ENCODE measurements at places on chromosomes 5 and 9.

- peak; percentile 73 for DNase-seq
Measured at GRCh38 chr5:172005708-172006320, 624 bp downstream of the FBXW11 start.

DNA sequence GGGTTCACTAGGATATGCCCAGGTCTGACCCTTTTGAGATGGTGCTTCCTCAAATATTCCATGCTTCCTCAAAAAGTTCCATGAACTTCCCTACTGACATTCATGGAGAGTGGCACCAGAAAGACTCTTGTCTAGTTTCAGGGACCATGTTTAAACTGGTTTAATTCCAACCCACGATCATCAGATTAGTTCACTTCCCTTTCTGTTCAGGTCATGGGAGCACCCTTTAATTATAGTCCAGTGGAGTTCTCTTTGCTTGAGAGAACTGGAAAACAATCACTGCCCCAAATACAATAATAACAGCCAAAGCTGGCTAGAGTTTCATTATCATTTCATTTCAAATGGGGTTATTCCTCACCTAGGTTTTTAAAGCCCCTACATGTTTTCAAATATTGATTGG lies 9.7 kb upstream of the ERBIN start:
- DNase-seq, result no peak

- no peak for DNase-seq
Measured at GRCh38 chr9:119763260-119763659, 394.0 kb upstream of the BRINP1 start.

- DNase-seq, result no peak
Measured at GRCh38 chr9:111414406-111414805, 69.8 kb downstream of the ECPAS start.

DNA sequence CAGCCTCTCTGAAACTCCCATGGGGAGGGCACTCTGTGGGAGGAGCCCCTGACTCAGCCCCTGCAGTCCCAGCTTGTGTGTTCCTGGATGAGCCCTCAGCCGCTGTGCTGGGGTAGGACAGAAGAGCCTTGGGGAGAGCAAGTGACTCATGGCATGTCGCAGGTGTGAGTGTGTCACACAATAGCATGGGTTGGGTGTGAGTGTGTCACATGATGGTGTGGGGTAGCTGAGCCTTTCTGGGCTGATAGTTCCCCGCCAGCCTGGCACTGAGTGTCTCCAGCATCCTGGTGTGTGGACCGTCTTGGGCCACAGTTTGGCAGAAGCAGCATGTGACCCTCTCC lies 83.4 kb downstream of the PHF2 start:
- DNase-seq, result peak; percentile 45

DNA sequence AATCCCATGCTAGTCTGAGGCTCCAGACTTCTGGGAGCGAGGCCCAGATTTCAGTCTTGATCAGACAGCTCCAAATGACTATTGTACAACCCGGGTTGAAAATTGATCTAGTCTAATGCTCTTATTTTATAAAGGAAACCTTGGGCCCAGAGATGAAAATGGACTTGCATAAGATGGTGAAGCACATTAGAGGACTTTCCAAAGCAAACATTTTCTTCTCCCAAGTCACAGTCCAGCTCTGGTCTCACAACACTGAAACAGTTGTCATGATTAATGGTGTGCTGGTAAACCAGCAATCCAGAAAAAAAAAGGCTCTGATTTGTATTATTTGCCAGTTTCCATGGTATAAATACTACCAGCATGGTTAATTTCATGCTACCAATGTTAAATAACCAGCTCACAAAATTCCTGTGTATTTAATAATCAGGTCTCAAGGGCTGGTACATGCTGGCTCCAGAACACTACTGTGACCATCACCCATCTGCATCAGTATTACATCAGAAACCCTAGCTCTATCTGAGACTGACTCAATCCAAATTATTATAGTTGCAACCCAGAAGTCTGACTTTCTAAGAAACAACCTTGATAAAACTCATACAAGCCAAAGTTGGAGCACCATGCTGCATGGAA lies 32.5 kb upstream of the ABLIM3 start:
- no peak for DNase-seq

DNA sequence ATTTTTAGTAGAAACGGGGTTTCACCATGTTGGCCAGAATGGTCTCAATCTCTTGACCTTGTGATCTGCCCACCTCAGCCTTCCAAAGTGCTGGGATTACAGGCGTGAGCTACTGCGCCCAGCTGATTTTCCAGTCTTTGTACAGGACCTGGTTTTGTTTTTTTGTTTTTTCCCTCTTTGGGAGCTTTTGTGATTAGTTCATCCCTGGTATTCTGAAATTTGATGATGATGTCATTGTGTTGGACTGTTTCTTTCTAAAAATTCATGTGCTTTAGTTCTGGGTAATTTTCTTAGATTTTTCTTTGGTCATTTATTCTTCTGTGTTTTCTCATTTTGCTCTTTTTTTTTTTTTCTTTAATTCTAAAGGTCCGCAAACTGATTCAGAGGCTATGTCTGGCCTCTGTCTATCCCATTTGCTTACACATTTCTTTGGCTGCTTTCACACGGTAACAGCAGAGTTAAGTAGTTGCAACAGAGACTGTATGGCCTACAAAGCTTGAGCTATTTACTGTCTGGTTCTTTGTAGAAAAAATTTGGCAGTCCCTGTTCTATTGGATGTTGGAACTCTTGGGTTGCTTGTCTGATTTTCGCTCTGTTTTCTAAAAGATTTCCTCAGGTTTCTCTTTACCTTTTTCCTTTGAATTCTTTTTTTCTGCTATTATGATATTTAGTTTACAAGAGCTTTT lies 24.8 kb downstream of the STX17 start:
- no peak for DNase-seq

DNA sequence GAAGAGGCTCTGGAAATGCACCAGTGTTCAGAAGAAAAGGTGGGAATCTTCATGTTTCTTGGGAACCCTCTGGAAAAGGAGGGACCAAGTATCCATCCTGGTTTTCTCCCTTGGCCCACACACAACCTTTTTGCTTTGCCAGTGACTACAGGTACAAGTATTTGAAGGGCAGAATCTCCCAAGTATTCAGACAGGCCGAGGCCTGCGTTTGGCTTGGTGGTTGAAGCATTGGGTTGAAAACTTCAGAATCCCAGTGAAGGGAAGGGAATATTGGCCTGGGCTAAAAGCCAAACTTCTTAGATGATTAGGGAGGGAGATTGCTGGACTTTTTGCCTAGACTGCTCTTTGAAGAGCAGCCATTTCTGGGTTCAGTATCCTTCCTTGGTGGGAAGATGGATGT lies 71.9 kb downstream of the UBAP1 start:
- DNase-seq, result no peak

DNA sequence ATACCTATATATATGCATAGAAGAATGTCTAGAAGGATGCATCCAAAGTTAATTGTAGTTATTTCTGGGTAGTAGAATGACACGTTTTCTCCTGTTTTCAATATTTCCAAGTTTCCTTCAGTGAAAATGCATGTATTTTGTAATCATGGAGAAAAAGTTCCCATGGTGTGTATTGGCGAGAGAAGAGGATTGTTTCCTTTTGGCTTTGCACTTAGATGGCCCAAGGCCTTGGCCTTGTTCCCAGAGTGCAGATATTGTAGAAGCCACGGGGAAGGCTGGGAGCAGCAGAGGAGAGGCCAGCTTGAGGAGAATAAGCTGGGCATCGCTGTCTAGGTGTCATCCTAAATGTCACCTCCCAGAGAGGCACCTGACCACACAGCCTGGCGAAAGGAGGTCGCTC lies 44.0 kb downstream of the IRF1 start:
- DNase-seq, result no peak

DNA sequence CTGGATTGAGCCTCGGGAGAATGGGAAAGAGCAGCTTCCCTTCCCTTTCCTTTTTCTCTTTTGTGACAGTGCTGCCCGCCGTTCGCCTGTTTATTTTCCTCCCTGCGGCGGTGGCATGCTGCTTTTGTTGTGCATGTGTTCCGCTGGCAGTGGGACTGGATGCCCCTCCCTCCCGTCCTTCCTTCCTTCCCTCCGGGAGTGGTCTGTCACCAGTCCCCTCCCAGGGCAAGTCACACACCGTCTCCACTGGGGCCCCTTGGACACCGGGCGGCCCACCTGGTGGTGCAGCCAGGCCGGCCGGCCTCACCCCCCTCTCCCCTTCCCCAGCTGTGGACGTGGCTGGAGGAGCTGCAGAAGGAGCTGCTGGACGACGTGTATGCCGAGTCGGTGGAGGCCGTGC lies 214.7 kb downstream of the TRIO start:
- DNase-seq, result no peak

DNA sequence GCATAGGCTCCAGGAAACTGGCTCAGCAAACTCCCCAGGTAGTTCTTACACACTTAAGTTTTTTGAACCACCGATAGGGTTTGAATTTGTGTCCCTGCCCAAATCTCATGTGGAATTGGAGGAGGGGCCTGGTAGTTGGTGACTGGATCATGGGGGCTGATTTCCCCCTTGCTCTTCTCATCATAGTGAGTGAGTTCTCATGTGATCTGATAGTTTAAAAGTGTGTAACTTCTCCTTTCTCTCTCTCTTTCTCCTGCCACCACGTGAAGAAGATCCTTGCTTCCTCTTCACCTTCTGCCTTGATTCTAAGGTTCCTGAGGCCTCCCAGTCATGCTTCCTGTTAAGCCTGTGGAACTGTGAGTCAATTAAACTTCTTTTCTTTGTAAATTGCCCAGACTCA lies 22.4 kb upstream of the HACD4 start:
- DNase-seq, result no peak

- DNase-seq, result no peak
Measured at GRCh38 chr5:41503860-41504259, 6.5 kb downstream of the PLCXD3 start.

GRCh38 chr5:9869616-9870288 lies 239.6 kb upstream of the TAS2R1 start:
- no peak for DNase-seq
